Activated CD4-positive, alpha-beta T cell treated with anti-CD3 and anti-CD28 coated beads for 36 hours (primary cell): ENCODE measurements at places on chromosomes 16 and 17. TPM values are rescaled to one million over a fixed set of nuclear protein-coding genes. Genes with fewer than 3 reads are reported as not detected.
A peak's percentile ranks its signal among the peaks of the same experiment; 100 is the strongest.

PRAC2 gene
- not detected for total RNA-seq

DNA sequence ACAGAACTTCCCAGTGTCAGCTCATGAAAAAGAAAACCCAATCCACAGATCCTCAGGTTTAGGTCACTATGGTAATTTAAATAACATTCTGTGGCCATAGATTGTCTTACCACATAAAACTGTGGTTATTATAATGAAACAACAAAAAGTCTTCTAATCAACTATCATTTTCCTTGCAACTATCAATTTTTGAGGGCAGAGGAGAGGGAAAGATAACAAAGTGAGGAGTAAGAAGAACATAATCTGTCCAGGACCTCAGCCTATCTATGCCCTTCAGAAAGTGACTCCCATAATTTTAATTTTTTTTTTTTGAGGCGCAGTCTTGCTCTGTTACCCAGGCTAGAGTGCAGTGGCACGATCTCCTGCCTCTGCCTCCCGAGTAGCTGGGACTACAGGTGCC, 4.0 kb upstream of the GGNBP2 start:
- peaks cover 30% of the 10 kb centered on the region for H3K36me3 ChIP-seq
- no peak overlapping the region for H3K27ac ChIP-seq
- H3K27me3 ChIP-seq = no peaks in the 10 kb centered on the region
- peaks cover 20% of the 10 kb centered on the region for H3K4me1 ChIP-seq

RNFT1 gene
- total RNA-seq = 36.9 TPM

- no peak overlapping the region for H3K4me3 ChIP-seq
- H3K4me1 ChIP-seq = no peaks in the 10 kb centered on the region
- no peak overlapping the region for H3K27ac ChIP-seq
- H3K27me3 ChIP-seq = no peaks in the 10 kb centered on the region
- H3K36me3 ChIP-seq = peaks cover 5% of the 10 kb centered on the region
- no peak for DNase-seq
Observed at GRCh38 chr17:16470265-16470664, 21.7 kb downstream of the LRRC75A start.

- H3K36me3 ChIP-seq = peaks cover 30% of the 10 kb centered on the region
- peak overlapping the region; percentile 89 for H3K4me3 ChIP-seq
Observed at GRCh38 chr16:30369091-30369937, 980 bp downstream of the TBC1D10B start.

DNA sequence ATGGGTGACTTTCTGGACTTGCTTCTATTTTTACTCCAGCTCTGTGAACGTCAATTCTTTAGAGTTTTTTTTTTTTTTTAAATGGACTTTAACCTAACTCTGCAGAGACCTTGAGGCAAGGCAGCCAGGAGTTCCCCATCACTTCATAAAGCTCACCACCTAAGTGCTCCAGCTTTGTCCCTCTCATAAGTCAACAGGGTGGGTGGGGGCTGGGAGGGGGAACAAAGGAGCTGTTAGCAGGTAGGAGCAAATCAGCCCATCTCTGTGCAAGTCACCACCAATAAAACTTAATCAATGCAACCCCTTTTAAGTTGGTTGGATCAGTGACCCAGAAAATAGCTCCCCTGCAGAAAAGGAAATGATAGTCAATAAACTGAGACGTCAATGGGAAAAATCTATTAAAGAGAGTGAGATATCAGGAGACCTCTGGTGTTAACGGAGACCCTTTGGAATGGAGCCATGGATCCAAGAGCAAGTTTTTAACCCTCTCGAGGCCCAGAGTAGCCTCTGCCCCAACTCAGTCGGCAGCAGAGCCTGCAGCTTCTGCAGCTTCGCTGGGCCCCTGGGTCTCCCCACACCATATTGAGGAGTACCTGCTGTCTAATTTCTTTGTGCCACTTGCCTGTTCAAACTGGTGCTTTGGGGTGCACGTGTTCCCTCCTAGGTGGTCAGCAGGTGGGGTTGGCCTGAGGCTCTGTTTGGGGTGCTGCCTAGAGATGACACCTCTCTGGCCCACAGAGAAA, 27.6 kb upstream of the ETV4 start:
- peaks cover 4% of the 10 kb centered on the region for H3K4me1 ChIP-seq
- no peak overlapping the region for H3K4me3 ChIP-seq
- no peak overlapping the region for H3K27ac ChIP-seq
- no peak for DNase-seq
- H3K36me3 ChIP-seq = no peaks in the 10 kb centered on the region
